ENCODE measurements at places on chromosomes 2 and 18. TPM values are rescaled to one million over a fixed set of nuclear protein-coding genes. Genes with fewer than 3 reads are reported as not detected.

MLPH gene
- total RNA-seq, result not detected

GRCh38 chr2:46812361-46813019, 103.1 kb downstream of the MCFD2 start:
- DNase-seq, result no peak

DNA sequence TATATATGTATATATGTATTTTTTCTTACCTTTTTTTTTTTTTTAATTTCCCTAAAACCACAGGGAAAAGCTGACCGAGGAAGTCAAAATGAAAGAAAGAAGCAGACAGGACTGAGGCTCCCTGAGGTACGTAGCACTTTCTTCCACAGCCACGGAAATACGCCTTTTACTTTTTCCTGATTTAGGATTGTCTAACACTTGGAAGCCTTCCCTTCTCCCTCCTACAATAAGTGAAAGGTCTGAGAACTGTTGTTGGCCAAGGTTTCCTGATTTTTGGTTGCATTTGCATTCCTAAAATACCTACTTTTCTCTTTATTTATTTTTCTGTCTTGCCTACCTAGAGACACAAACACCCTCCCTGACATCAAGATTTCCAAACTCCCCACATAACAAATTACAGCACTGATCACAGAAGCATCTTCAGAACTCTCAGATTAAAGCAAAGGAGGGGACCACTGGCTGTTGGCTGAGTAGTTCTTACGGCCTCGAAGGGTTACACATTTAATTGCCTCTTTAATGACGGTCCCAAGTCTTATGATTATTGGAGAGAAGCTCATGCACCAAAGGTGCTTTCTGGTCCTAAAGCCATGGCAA, 778.5 kb upstream of the FANCL start:
- DNase-seq, result no peak

DNA sequence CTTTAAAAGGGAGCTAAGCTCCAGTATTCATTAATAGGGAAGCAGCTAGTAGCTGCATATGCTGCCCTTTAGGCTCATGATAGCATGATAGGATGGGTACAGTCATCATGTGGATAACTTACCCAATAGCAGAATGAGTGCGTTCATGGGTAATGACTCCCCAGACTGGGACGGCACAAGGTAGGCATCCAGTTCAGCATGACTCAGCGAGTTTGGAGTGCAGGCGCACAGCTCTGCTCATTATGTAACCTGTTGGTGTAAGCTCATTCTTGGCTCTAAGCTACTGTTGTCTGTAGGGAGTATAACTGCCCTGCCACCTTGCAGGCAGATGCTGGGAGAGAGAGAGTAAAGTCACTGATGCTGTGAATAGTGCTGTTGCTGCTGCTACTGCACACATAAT, 209.2 kb upstream of the SYT4 start:
- no peak for DNase-seq

LRP1B gene
- not detected for total RNA-seq

- DNase-seq, result no peak
Observed at GRCh38 chr2:197369228-197369932, 58.8 kb upstream of the ANKRD44 start.

ALLC gene
- total RNA-seq, result not detected

GRCh38 chr2:105390454-105390853, 8.4 kb downstream of the FHL2 start:
- DNase-seq, result no peak

GRCh38 chr2:195594248-195594647, 62.8 kb upstream of the SLC39A10 start:
- no peak for DNase-seq

DNA sequence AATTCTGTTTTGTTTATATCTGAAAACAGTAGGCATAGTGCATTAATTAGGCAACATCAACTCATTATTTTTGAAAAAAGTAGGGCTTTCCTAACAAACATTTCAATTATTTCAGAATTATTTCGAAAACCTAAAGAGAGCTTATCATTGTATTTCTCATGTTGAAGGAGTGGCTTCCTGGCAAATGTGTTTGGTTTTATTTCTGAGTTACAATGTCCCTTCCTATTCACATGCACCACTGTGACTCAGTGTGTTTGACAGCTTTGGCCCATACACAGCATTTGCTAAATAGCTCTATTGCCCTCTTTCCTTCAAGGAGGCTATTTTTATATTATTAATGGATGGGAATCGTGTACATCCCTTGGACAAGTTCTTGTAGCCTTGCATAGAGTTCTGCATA, 205.9 kb downstream of the PTGR3 start:
- no peak for DNase-seq
